ENCODE measurements at places on chromosomes 16 and 17.

DNA sequence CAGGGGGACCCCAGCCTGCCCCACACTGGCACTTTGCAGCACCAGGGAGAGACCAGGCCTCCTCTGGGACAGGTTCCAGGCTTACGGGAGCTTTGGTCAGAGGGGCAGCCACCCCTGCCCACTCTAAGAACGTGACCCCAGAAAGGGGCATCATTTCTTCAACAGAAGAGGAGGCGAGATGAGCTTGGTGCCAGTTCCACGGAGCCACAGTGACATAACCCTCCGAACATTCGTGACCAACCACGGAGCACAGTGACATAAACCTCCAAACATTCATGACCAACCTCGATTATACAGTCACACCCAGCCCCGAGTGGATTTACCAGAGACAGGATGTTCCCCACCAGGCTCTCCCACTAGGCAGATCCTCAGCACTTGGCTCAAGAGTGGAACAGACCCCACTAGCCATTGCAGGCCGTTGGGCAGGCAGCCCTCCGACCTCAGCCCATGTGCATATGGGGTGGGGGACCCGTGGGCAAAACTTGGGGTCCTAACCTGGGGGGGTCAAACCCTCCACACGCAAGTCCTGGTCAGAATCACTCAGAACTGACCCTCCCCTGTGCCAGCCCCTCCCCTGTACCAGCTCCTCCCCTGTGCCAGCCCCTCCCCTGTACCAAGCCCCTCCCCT is 112.9 kb downstream of the METRNL start:
- no peak for DNase-seq

GRCh38 chr17:29169806-29170591 is 10.2 kb downstream of the MYO18A start:
- no peak for DNase-seq

GRCh38 chr16:69424053-69424934 is at the start of gene CYB5B:
Gene CYB5B, plus strand, starts transcription at chr16:69424619. Its CDS starts 65 bp downstream, at chr16:69424684.
- DNase-seq, result peak; percentile 90

GRCh38 chr16:89089120-89089519 is 4.5 kb upstream of the ACSF3 start:
- no peak for DNase-seq

- no peak for DNase-seq
These were observed 28.1 kb upstream of the MAPK3 start for GRCh38 chr16:30151091-30151490.

GRCh38 chr16:76007645-76008044 is 269.6 kb upstream of the CNTNAP4 start:
- DNase-seq, result no peak

DNA sequence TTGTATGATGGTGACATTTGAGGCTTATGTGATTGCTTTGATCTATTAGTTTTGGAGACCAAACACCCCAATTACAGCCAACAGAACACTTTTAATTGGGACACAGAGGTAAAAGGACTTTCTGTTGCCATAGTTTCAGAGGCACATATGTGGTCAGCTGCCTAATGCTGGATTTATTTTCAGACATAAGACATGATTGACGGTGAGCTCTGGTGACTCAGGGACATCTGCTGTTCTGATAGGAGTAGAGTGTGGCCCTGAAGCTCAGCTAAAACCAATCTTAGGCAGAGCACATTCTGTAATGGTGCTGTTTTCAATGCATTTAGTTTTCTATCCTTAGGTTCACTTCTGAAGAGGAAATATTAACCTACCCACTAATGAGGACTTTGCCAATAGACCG is 247.1 kb downstream of the UTP18 start:
- DNase-seq, result no peak

DNA sequence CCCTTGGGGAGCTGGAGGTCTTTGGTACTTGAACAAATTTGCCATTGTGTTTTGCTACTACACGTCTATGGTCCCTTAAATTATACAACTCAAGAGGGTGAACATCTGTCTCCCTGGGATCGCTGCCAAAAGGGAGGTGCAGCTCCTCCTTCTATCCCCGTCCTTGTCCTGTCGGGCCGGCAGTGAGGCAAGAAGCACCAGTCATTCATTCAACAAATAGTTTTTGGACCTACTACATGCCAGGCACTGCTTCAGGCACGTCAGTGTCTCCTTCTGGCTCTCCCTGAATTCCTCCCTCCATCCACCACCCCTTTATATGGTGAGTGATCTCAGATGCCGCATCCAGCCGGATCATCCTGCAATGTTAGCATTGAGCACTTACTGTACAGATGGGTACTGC is 2.2 kb upstream of the RPL38 start:
- DNase-seq, result no peak

Measured in stimulated activated CD8-positive, alpha-beta memory T cell treated with anti-CD3 and anti-CD28 coated beads, Interleukin-15, amount 100 ng/mL, for 1 hour (primary cell).